ENCODE measurements at places on chromosomes 4 and X.
A peak's percentile ranks its signal among the peaks of the same experiment; 100 is the strongest.

GRCh38 chr4:88792821-88793220 is 95.2 kb upstream of the NAP1L5 start:
- DNase-seq = no peak

DNA sequence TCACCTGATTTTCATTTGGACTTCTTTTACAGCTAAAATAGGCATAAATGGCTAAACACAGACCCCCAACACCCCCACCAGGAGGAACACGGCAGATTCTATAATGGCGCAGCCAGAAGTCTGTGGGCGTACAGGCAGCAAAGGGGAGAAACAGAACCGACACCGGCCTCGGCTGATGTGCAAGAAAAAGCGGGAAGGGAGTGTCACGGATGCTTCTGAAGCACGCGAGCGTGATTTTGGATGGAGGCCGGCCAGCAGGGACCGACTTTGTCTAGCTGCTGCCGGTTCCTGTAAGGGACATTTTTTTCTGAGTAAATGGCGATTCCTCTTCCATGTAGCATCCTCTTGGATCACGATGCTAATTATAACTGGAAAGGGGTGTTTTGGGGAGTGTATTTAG is 24.9 kb upstream of the ETNPPL start:
- DNase-seq = no peak

- no peak for DNase-seq
These were observed 310.9 kb upstream of the MAOA start for GRCh38 chrX:43345166-43345565.

DNA sequence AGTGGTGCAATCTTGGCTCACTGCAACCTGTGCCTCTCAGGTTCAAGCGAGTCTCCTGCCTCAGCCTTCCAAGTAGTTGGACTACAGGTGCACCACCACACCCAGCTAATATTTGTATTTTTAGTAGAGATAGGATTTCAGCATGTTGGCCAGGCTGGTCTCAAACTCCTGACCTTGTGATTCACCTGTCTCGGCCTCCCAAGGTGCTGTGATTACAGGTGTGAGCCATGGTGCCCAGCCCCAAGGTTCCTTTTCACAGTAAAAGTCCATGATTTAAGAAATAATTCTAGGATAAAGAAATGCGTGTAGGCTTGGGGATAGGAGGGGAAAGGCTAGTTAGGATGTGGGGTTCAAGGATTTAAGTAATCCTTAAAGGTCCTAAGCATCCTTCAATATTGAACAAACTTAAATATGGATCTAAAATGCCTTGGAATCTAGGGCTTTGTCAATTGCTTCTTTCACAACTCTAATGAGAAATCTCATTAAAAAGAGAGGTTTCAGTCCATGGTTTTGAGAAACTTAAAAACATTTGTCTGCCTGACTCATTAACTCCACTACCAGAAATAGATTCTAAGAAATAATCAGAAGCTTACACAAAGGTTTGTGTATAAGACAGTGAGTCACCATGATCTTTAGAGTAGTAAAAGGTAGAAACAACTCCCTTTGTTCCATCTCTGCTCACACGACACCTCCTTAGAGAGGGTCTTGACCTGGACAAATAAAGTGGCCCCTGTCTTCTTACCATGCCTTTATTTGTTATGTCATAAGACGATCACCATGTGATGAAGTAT is 203.2 kb downstream of the PTTG2 start:
- no peak for DNase-seq

DNA sequence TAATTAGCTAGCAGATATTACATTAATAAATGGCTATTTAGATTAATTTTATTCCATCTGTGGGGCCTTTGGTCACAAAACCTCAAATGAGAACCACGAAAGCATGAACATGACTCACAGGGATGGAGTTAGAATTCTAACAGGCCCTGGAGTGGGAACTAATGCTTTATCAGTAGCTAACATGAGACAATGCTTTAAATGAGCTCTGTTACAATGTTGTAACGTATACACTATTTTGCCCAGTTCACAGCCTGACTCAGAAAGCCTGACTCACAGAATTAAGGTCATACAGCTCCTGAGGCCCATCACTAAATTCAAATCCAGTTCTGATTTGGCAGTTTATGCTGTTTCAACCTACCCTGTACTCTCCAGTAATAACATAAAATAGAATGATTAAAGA is 23.2 kb downstream of the VEGFC start:
- DNase-seq = no peak

GRCh38 chr4:186081202-186081807 is 12.3 kb downstream of the TLR3 start:
- no peak for DNase-seq

DNA sequence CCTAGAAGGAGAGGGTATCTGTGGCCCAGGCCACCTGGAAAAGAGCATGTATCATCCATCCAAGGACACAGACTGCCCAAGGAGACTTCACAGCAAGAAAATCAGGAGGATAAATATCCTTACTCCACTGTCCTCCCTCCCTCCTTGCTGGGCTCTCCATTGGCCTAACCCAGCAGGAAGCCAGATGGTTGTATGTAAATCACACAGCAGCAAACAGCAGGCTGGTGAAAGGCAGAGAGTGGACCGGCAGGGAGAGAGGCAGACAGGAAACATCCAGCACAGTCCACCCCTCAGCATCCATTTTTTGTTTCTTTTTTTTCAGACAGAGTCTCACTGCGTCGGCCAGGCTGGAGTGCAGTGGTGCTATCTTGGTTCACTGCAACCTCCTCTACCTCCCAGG is 17.5 kb downstream of the TXK start:
- peak; percentile 20 for DNase-seq

DNA sequence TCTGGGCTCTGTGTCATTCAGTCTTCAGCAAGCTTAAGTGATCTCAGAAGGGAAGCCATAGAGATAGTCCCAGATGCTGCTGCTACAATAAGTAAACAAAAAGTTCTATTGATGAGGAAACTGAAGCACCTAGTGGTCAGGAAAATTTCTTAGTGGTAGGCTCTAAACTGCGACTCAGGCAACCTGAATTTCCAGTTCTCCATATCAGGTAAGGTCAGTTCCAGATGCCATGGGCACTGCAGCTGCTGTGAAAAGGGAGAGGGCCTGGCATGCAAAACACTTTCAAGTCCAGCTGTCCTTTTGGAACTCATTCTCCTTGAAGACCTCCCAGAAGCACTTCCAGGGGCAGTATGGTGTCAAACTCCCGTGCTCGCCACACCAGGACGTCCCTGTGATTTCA is 46.2 kb downstream of the REELD1 start:
- no peak for DNase-seq

DNA sequence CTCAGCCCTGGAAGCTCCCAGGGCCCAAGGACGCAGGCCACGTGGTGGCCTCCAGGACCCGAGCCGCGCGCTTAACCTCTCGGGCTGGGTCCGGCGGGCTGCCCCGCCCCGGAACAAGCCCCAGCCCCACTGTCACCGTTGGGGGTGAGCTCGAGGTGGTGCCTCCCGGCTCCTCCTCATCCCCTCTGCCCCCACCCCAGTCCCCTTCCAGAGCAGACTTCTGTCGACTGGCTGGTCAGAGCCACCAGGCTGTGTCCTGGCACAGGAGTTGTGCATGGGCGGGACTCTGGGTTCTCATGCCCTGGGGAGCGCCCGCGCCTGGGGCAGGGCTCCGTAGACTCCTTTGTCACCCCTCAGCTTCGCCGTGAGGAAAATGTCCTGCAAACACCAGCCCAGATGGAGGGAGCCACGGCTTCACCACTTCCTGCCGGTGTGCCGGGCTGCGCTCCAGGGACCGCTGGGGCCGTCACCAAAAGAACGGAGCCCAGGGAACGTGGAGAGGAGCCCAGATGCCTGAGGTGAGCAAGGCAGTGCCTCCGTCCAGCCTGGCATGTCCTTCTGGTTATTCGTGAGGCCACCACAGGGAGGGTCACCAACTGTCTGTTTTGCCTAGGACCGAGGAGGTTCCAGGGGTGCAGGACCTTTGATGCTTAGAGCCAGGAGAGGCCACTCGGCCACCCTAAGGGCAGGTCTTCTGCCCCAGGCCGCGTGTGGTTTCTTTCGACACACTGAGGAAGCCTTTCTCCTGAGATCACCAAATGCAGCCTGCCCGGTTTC is 7.1 kb upstream of the RGS12 start:
- DNase-seq = no peak

- DNase-seq = peak; percentile 19
These were observed 2.2 kb upstream of the MSANTD1 start for GRCh38 chr4:3246458-3247398.

GRCh38 chrX:115559672-115560071 is 1.3 kb upstream of the PLS3 start:
- DNase-seq = no peak

- no peak for DNase-seq
These were observed 49.7 kb downstream of the SAT1 start for GRCh38 chrX:23832721-23833120.

DNA sequence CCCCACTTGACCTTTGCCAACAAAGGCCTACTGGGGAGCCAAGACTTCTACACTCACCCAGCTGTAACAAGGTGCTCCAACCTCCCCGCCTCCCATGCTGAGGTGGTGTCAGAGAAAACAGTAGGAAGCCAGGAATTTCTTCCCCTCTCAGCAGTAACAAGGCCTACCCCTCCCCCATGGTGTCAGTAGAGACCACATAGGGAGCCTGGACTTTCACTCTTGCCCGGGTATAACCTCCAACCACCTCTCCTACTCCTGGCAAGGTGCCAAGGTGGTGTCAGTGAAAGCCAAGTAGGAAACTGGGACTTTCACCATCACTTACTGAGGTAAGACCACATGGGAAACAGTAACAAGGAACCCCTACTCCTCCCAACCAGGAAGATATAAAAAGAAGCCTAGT is 93.1 kb downstream of the SLC16A2 start:
- DNase-seq = peak; percentile 6

GRCh38 chr4:67935888-67936287 is 27.4 kb downstream of the TMPRSS11A start:
- no peak for DNase-seq

DNA sequence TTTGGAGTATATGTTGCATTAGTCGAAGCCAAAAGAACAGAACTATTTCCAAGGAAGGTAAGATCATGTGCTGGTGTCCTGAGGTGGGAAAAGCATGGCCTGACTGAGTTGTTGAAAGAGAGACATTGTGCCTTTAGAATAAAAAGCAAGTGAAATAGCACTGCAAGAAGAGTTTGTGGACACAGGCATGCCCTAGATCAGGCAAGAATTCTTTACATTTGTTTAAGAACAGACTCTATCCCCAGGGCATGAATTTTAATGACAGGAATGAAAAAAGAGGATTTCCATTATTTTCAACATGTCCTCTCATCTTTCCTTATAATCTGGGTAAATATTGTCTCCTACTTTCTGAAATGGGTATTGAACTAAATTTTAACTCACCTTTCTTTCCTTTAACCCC is 516.2 kb upstream of the GALNT7 start:
- no peak for DNase-seq

GRCh38 chr4:135840781-135841180 is 1639.2 kb upstream of the PABPC4L start:
- DNase-seq = no peak

DNA sequence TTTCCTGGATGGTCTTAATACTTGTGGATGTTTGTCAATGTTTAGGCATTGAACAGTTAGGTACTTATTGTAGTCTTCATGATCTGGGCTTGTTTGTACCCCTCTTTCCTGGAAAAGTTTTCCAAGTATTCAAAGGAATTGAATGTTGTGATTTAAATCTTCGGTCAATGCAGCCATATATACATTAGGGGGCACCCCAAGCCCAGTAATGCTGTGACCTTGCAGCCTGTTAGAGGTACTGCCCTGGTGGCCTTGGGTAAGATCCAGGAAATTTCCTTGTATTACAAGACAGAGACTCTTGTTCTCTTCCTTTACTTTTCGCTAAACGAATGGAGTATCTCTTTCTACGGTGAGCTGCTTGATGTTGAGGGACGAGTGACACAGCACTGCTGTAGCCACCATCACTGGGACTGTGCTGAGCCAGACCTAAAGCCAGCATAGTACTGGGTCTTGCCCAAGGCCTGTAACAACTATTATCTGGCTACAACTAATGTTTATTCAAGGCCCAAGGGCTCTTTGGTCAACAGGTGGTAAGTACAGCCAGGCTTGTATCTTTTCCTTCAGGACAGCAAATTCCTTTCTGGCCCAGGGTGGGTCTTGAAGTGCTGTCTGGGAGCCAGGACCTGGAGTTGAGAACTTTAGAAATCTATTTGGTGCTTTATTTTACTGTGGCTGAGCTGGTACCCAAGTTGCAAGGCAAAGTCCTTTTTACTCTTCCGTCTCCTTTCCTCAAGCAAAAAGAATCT is 118.3 kb upstream of the ATOH1 start:
- DNase-seq = peak; percentile 40

DNA sequence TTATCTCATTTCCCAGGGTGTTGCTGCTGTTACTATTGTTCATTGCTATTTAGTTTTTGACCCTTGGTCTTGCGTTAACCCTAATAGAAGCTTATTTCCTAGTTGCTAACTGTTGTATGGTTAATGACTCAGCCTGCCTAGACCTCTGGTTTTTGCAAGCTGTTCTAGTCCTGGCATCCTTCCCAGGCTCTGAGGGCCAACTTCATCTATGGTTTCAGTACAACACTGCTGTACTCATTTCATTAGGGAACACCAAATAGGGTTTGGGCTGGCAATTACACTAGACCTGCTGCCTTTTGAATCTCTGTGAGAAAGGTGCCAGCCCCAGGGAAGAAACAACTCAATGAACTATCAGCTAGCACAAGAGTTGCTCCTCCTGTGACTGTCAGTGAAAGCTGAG is 59.6 kb downstream of the DCX start:
- no peak for DNase-seq

DNA sequence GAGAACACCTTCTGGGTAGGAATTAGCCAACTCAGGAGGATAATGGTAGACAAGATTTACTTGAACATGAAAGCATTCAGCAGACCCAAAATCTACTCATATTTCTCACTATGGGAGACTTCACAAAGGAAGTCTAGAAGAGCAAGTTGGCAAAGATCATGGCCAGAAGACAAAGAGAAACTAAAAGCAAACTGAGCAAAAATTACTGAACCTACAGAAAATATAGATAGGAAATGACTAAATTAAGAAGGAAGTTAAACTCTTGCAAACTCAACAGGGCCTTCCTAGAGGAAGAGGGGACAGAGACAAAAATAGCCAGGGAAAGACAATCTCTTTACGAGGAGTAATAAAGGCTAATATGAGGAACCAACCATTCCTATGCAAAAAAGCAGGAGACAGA is 18.7 kb downstream of the CORIN start:
- DNase-seq = peak; percentile 12

- no peak for DNase-seq
These were observed 255 bp upstream of the CNOT6L start for GRCh38 chr4:77819404-77819842.

- DNase-seq = no peak
These were observed 24.5 kb downstream of the SLC25A43 start for GRCh38 chrX:119423631-119424030.

GRCh38 chr4:91746551-91746950 is 557.2 kb upstream of the GRID2 start:
- DNase-seq = peak; percentile 11

GRCh38 chr4:40258627-40259026 is 61.8 kb downstream of the RHOH start:
- DNase-seq = no peak

DNA sequence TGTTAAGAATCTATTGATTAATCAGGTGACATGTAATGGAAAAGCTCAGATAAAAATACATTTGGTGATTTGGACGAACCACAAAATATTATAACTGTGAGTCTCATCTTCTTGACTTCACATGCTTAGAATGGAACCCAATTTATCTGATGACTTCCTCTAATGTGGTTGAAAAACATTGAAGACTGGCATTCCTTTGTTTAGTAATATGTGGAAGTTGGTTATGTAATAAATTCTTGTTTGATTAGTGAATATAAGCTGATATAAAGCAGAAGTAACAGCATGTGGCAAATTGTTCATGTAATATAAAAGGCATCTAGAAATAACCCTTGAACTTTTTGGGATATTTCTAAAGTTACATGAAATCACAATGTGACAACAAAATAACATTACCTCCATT is 9.7 kb downstream of the GIMD1 start:
- DNase-seq = no peak
